A172 (cell line): ENCODE measurements at places on chromosomes 13 and 19.
A peak's percentile ranks its signal among the peaks of the same experiment; 100 is the strongest.

DNA sequence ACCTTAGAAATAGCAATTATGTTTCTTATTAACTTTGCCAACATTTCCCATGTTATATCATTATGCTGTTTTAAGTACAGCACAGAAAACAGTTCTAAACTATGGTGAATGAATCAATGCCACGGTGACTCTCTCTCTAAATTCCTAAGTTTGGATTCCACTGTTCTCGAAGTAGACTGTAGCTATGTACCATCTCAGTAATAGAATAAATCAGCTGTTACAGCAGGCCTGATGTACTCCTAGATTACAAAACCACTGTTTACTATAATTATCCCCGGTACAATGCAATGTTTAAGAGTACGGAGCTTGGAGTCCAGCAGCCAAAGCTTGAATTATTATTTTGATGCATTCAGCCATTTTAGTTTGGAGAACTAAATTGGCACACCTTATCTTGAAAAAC lies 476.3 kb upstream of the SLITRK1 start:
- no peak for DNase-seq

DNA sequence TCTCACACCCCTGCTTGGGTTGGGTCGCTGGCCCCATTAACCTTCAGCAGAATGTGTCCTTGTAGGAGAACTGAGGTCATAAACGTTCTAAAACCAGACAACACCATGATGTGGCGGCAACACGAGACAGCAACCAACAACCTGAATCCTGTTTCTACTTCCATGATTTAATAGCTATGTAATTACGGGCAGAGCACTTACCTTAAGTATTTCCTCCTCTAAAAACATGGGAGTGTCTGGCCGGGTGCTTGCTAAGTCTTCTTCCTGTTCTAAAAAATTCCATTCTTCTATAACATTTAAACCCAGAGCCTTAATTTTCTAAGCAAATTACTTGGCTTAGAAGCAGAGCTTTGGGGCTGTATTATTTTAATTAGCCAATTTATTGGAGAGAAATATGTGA lies 33.5 kb upstream of the IRS2 start:
- no peak for DNase-seq

- DNase-seq, result peak; percentile 39
Measured at GRCh38 chr19:33171916-33172359, 22.2 kb upstream of the LRP3 start.

DNA sequence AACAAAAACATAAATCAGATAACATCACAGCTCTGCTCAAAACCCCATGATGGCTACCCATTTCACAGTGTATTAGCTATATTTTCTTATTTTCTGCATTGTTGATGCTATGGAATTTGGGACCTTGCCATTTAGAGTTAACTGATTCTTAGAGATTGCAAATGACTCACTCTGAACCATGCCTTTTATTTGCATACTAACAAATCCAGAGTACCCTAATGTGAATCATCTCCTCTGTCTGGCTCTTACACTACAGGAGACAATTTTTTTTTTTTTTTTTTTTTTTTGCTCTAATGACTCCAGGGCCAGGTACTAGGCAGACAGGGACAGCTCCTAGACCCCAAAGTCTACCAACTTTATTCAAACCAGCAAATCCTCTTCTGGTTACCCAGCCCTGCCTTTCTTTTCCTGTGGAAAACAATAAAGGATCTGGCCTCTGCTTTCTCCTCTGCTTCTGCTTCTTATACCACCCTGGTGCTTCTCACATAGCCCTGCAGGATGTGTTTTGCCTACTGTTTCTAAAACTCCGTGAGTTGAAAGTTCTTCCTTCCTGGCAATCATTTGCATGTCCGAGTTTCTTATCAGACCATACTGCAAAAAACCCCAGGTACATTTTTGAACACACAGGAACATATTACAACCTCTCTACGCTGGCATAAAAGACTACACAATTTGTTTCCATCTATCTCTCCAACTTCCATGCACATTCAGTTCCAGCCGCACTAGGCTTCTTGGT lies 10.6 kb upstream of the ZNF460 start:
- peak; percentile 92 for DNase-seq
